PC-9 (cell line): ENCODE measurements at places on chromosomes 7 and 10.
A peak's percentile ranks its signal among the peaks of the same experiment; 100 is the strongest.

- DNase-seq = no peak
Observed at GRCh38 chr7:149175150-149175549, 20.2 kb upstream of the ZNF282 start.

- no peak for DNase-seq
Observed at GRCh38 chr10:132534391-132535064, 3.1 kb upstream of the INPP5A start.

DNA sequence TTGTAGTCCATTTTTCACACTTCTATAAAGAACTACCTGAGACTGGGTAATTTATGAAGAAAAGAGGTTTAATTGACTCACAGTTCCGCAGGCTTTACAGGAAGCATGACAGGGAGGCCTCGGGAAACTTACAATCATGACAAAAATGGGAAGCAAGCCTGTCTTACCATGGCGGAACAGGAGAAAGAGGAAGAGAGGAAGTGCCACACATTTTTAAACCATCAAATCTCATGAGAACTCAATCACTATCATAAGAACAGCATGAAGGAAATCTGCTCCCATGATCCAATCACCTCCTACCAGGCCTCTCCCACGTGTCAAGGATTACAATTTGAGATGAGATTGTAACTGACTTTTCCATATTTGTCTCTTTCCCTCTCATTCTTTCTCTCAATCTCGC lies 9.3 kb upstream of the PNPLA8 start:
- no peak for DNase-seq

GRCh38 chr10:124302951-124303505 lies 115.7 kb downstream of the OAT start:
- no peak for DNase-seq

DNA sequence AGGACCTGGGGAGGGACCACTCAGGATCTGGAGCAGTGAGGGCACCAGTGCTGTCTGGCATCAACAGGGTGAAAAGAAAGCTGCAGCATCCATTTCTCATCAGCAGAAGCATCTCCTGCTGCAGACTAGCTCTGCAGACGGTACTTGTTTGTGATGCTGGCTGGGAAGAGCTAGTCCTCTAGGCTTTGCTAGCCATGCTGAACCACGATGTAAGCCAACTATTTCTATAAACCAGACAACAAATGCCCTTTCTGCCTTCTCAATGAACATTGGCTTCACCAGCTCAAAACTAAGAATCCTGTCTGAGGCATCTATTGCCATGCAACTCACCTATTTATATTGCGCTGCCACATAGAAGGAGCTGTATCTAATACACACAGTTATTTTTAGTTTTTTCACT lies 65.6 kb downstream of the CTTNBP2 start:
- no peak for DNase-seq

- no peak for DNase-seq
Observed at GRCh38 chr7:117051808-117052207, 98.5 kb downstream of the ST7 start.

DNA sequence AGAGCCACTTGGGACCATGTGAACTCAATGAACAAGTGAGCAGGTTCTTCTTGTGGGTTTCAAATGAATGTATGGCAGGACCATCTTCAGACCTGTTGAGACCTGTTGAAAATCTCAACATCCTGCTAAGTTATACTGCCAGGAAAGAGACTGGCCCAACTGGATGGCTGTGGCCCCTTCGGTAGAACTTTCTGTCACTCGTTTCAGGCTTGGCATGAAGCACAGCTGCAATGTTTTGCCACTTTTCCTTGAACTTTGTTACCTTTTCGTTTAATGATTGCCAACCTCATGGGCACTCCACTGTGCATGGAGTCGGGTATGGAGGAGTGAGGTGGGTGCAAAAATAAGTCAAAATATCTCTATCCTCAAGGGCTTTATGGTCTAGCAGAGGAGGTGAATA lies 36.7 kb upstream of the SLC35B4 start:
- DNase-seq = no peak

DNA sequence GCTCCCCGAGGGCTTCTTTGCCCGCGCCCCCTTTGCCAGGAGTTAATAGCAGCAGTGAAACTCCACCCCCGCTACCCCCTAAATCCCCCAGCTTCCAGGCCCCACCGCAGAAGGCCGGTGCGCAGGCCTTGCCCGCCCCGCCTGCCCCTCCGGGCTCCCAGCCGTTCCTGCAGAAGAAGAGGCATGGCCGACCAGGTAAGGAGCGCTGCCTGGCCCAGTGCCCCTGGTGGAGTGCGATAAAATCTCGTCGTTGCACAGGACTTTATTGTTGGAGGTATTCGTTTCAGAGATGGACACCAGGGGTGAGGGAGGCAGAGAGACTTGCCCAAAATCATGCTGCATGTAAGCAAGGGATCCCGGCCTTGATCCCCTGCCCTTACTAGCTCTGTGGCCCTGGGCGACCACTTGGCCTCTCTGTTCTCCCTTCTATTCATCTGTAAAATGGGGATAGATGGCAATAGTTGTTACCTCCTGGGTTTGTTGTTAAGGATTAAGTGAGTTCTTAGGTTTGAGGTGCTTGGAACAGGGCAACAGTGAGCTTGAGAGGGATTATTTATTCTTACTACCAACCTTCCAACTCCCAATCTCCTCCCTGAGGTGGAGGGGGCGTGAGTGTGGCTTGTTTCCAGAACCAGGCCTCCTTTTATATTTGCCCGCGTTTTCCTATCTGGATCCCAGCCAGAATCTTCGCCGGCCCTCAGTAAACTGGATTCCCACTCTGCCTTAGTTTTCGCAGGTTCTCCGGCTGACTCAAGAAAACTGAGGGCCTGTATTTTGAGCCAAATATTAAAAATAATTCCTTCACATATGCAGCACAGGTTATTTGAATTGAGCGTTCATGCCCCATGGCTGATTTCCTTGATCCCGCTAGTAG lies 78.3 kb downstream of the WIPF3 start:
- no peak for DNase-seq

GRCh38 chr10:4889959-4890358 lies 64.0 kb downstream of the AKR1E2 start:
- DNase-seq = no peak

DNA sequence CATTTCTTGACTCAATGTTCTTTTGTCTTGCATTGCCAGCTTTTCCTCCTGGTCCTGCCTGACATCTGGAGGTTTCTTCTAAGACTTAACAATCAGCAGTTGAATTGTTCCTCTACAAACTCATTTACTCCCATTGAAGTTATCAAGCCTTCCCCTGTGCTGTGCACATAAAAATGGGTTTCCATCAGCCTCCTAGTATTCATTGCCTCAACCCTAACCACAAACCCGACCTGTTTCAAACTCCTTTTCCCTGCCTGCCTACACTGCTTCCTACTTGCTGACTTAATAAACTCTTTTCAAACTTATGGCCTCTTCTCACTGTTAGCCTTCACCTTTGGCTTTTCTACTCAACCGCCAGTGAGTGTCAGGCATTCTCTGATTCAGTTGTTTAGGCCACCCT lies 9.4 kb upstream of the CDK6 start:
- DNase-seq = no peak

DNA sequence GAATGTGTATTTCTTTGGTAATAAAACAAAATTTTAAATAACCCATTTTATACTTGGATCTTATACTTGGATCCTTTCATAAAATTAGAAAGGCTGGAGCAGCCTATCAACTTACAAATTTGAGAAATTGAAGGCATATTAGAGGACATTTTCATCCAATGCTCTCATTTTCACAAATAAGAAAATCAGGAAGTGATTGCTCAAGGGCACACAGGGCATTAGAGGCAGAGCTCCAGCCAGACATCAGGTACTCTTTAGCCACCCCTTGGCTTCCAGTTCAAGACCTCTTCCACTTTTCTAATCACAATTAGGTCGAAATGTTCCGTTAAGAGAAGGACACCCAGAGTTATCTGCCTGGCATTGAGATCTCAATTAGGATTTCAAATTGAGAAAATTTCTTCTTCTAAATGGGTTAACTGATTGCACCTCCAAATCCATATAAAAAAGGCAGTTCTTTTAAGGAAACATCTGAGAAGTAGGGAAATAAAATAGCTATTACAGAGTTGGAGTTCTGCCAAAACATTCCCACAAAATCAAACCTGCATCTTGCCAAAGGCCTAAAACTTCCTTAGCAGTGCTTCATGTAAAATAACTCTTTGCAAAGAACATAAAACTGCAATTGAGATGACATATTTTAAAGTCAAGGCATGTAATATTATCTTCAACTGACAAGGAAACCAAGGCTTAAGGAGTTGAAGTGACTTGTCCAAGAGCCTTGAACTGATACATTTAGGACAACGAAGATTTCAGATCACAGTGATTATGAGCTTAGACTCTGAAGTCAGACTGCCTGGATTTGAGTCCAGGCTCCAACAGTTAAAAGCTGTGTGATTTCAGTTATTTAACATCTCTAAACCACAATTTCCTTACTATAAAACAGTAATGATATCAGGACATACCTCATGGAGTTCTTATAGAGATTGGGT lies 2.4 kb downstream of the ACTA2 start:
- no peak for DNase-seq

- no peak for DNase-seq
Observed at GRCh38 chr10:99630433-99630832, 10.2 kb upstream of the SLC25A28 start.

- no peak for DNase-seq
Observed at GRCh38 chr7:108770981-108771745, 201.5 kb downstream of the DNAJB9 start.

- no peak for DNase-seq
Observed at GRCh38 chr10:122988501-122988900, 8.3 kb downstream of the PSTK start.

DNA sequence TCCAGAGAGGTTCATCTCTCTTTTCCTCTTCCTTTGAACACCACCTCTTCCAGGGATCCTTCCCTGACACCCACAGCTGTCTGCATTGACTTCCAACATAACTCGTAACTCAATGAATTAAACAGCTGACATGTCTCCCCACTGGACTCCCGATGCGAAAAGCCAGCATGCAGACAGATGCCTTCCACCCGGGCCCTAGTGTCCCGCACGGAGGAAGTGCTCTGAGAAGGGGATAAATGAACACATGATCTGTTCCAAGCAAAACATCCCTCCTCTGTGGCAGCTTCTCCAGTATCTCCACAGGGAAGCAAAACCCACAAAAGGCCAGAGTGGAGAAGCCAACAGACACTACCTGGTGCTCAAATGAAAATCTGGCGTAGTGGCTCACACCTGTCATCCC lies 28.3 kb downstream of the OGDHL start:
- no peak for DNase-seq

DNA sequence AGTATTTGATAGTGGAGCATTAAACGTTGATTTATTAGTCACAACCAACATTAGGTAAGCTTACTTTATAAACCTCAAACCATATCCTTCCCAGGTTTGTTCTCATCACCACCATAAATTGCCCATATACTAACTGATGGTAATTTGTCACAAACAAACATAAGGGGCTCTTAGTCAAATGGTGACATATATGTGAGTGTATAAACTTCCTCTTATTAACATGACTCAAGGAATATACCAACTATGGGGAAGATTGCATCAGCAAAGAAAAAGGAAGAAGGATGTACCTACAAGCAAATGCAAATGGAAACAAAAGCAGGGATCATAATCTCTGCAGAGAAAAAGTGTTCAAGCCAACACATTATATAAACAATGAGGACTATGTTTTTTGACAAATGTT lies 418.2 kb upstream of the AKR1E2 start:
- DNase-seq = peak; percentile 54

GRCh38 chr10:77840636-77841035 lies 85.9 kb downstream of the DLG5 start:
- DNase-seq = no peak

DNA sequence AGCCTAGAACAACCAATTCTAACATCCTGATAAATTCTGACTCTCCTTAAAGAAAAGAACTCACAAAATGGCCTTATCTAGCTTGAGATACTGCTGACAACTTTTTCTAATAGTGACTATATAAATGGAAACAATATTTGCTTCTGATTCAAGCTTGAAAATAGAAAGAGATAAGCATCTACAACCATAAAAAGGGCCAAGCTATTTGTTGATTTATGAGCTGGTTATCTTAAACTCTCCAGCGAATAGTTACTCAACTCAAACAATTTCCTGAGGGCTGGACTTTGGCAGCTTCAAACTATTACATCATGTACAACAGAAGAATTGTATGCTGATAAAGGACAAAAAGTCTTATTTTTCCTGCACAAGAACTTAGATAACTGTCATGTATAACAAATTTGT lies 4.6 kb downstream of the USP54 start:
- DNase-seq = peak; percentile 93

DNA sequence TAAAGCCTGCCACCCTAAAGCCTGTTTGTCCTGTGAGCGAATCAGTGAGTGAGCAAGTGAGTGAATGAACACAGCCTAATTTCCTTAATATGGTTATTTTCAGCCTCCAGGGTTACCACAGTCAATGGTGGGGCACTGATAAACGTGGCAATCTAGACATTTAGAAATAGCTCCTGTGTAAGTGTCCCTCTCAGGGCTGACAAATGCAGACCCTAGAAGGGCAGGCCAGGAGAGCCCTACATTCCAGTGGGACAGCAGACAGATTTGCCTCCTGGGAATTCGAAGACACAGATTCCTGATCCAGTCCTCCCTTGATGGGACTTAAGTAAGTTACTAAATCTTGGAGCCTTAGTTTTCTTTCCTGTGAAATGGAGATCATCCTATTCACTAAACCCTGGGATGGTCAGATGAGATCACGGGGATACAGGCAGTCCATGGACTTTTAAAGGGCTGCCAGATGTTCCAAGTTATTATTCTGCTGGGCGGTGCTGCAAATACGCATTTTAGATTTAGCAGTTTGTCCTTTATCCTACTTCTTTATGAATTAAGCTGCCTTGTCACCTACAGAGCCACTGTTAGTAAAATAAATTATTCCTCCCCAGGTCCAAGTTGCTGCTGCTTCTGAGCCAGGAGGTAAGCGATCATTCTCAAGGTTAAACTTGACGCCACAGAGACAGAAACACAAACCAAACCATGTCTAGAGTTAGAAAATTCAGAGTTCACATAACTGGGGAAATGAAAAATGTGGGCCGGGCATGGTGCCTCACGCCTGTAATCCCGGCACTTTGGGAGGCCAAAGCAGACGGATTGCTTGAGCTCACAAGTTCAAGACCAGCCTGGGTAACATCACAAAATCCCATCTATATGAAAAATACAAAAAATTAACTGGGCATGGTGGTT lies 54.8 kb upstream of the TM9SF3 start:
- no peak for DNase-seq

DNA sequence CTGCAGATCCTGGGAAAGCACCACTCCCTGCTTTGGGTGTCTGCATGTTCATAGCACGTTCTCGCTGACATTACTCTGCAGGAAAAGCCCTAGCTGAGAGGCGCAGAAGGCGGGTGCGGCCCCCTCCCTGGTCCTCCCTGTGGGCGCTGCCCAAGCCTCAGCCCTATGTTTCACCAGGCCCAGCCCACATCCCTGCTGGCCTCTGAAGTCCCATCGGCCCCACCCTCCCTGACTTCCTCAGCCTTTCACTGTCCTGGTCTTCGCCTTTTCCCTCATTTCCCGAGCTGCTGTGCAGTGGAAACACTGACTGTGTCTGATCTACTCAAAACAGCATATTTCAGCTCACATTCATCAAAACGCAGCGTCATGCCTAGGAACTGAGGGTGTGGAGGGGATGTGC lies 36.3 kb upstream of the DIP2C start:
- no peak for DNase-seq

GRCh38 chr7:123271231-123271630 lies 71.5 kb upstream of the SLC13A1 start:
- DNase-seq = no peak

GRCh38 chr7:84249656-84250055 lies 55.1 kb upstream of the SEMA3A start:
- no peak for DNase-seq

- no peak for DNase-seq
Observed at GRCh38 chr7:100370303-100370702, 3.0 kb upstream of the PILRA start.
